Stimulated activated CD4-positive, alpha-beta T cell treated with anti-CD3 and anti-CD28 coated beads, Interleukin-15, amount 100 ng/mL, for 1 hour (primary cell): ENCODE measurements at places on chromosomes 7 and 10.

DNA sequence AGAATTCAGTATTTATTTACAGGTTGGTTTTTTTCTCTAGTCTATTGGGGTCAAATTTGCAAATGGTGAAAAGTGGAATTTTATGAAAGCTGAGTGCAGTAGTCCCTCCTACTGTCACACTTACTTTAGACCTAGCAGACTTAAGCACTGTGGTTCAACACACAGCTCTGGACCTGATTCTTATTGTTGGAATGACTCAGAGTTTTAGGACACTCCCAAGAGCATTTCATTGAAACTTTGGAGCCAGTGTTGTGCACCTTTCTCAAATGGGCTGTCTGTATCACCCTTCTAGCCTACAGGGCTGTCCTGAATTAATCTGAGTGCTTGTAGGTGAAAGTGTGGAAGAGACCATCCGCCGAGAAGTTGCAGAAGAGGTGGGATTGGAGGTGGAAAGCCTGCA, 16.1 kb downstream of the NUDT13 start:
- DNase-seq = no peak

GRCh38 chr10:14571866-14572507, 202.7 kb downstream of the FAM107B start:
- DNase-seq = no peak

- DNase-seq = no peak
Measured at GRCh38 chr10:22658745-22659410, 55.5 kb downstream of the PIP4K2A start.

- DNase-seq = no peak
Measured at GRCh38 chr10:73865107-73865458, 9.3 kb downstream of the CAMK2G start.

- DNase-seq = no peak
Measured at GRCh38 chr7:47893238-47893637, 55.0 kb downstream of the PKD1L1 start.

GRCh38 chr10:36765782-36766414, 359.5 kb upstream of the ANKRD30A start:
- no peak for DNase-seq

- DNase-seq = no peak
Measured at GRCh38 chr10:63582690-63583089, 61.5 kb downstream of the REEP3 start.

DNA sequence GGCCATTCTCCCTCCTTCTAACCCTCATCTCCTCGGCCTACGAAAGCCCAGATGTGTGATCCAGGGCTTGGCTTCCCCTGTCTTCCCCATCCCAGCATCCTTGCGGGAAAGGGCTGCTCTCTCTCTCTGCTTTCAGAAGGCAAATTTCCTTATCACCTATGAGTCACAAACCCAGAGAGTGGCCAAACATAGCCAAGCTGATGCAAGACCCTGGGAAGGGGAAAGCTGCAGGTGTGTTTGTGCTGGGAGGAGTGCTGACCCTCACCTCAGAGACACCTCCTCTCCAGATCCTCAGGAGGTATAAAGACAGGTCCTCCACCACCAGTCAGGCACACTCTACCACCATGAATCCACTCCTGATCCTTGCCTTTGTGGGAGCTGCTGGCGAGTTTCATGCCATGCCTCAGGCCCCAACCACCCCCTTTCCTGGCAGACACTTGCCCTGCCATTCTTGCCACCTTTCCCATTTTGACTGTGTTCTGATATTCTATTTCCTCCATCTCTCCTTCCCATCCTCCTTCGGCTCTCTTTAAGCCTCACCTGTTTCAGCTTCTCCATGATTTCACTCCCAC, 10.6 kb upstream of the PRSS2 start:
- no peak for DNase-seq

DNA sequence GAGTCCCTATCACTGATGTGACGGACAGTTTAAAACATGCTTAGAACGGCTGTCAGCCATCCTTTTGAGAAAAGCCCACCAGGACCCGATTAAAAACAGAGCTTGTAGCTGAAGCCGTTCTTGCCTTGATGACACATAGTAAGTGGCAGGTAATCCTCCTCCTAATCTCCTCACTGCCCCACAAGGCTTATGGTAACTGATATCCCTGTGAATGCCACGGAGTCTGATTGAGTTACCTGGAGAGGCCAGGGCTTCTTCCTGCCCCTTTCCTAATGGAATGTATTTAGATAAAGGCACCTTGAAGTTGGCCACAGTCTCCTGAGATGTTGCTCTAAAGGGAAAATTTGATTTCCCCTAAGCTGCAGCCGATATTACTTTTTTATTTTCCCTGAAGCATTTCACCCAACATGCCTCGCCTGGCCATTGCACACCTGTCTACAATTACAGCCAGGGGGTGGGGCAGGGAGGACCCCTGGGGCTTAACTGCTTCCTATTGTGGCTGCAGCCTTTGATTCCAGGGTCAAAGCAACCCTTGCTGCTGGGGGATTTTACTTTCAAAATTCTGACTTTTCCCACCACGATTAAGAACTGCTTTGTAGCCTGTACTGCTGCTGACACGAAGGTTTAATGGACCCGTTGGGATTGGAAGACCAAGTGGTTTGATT, 169.0 kb upstream of the GPR26 start:
- DNase-seq = no peak

DNA sequence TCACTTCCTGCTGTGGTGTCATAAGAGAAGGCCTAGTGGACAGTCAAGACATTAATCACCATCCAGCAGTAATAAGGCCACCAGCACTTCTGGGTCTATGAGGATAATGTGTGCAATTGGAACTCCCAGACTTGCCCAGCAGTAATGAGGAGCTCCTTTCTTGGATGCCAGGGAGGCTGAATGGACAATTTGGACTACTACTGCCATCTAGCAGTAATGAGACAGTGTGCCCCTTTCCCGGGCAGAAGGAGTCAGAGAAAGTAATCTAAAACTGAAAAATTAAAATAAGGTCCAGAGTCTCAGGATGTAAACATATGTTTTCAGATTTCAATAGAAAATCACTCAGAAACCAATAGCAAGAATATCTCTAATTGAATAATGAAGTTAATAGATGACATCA, 400.4 kb downstream of the CDC14C start:
- DNase-seq = no peak

GRCh38 chr7:23018750-23019149, 4.8 kb upstream of the HYCC1 start:
- DNase-seq = no peak

- DNase-seq = no peak
Measured at GRCh38 chr7:952548-953441, 1.7 kb downstream of the ADAP1 start.

DNA sequence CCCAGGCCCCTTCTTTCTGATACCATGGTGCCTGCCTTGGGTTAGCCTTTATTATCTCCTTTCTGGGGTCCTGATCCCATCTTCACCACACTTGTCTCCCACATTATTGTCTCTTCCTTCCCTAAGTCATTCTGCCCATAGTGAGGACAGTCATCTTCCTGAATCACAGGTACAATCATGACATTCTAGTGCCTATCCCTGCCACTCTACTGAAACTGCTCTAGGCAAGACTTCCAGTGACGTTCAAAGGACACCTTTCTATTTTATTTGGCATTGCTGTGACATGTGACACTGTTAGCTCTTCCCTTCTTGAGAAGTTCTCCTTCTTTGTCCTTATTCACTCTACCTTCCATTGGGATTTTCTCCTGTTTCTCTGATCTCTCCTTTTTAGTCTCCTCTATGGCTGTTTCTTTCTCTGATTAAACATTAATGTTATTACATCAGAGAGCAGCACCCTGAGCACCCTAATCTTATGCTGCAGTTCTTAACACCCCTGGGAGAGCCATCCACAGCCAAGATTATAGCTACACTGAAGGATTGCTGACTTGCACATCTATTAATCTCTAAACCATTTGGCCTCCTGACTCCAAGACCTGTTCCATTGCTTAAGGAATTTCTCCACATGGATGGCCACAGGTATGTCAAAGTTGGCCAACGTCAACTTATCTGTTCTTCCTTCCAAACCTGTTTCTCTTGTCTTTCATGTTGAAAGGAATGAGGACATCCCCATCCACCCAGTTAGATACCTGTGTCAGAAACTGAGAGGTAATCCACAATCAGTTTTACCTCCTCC, 10.9 kb downstream of the MACC1 start:
- DNase-seq = no peak

DNA sequence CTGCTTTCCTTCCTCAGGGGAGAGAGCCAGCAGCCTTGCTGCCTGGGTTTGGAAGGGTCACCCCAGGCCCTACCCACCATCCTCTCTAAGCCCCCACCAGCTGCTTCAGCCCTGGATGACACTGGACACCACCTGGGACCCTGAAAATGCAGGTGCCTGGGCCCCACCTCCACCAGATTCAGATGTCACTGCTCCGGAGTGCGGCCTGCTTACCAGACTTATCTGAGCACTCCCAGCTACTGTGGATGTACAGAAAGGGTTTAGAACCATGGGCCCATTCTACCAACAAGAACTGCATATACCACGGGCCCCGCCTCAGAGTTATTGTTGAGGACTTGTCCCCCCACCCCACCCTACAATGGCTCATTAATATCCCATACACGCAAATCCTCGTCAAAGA, 172.3 kb downstream of the PTPRN2 start:
- no peak for DNase-seq

DNA sequence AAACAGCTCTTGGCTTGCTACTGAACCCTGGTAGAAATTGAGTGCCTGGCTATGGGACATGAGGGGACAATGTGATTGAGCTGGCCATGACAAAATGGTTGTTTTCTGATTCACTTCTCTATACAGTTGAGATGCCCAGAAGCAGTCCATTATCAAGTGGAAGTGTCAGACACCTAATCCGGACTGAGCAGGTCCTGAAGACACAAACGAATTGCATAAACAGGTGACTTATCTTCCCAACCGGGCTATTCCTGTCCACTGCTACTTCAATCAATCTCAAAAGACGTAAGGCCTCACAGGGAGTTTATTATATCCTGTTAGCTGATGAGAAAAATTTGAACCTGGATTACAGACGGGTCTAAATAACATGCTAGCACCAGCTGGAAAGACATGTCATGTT, 105.5 kb upstream of the WAC start:
- DNase-seq = no peak

- no peak for DNase-seq
Measured at GRCh38 chr10:123808286-123808685, 83.3 kb downstream of the CPXM2 start.

DNA sequence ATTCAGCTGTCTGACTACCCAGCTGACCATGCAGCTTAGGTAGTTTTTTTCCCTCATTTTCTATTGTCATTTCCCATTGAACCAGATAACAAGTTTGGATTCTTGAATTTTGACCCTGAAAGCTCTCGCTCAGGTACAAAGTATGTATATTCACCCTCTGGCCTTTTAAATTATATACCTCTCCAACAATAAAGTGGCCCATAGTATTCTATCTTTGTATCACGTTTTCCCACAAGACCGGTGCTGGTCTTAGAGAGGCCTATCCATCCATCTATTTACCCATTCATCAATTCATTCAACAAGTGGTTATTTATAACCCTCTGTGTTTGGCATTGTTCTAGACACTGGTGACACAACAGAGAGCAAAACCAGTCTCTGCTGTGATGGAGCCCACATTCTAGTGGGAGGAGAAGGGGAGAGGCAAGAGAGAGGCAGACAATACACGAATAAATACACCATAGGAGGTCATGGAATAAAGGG, 35.2 kb upstream of the NPSR1 start:
- no peak for DNase-seq

GRCh38 chr7:44062180-44062902, 3.0 kb downstream of the PGAM2 start:
- DNase-seq = no peak

GRCh38 chr10:125206623-125207022, 46.3 kb upstream of the CTBP2 start:
- DNase-seq = no peak

DNA sequence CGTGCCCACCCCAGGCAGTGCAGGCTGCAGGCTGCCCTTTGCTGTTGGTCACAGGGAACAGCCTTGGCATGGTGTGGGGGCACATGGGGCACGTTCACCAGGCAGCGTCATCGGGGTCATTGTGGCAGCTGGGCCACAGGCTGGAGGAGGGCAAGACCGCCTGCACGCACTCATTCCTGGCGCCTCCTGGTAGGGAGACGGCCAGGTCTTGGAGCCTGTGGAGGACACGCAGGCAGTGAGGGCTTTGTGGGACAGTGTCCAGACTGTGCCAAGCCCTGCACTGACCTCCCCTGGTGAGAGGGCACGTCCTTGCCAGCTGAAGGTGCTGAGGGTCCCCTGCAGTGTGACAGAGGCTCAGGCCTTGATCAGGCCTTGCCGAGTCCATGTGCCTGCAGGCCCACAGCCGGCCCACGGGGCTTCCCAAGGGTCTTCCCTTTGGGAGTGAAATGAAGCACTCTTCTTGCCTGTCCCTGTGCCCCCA, 76.4 kb downstream of the NKX6-2 start:
- no peak for DNase-seq

DNA sequence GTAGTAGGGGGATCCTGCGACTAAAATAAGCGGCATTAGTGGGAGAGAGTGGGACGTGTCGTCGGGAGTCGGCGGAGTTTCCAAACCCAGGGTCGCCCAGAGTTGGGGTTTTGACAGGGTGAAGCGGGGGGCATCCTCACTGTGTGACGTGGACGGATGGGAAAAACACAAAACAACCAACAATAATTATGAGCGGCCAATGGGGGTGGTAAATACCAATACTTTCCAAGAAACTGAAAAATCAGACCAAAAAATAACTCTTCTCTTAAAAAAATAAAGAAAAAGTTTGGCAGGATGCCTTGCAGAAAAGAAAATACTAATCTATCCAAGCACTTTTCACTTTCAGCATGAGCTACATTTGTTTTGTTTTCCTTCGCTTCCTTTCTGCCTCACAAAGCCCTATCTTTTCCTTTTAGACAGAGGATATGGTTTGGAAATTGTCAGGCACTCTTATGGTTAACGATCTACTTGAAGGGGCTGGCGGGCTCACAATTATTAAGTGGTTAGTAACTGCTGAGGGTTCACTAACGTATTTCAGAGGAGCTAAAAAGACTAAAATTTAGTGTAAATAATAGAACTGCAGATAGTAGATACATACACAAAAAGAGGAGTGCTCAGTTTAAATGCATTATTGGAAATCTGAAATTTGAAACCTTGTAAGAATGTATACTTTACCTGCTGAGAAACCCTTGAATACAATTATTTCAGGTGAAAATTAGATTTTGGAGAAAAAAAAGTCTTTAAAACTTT, 802 bp upstream of the CDK6 start:
- no peak for DNase-seq

GRCh38 chr7:43193893-43194292, 81.4 kb downstream of the HECW1 start:
- DNase-seq = no peak

GRCh38 chr7:133642907-133643306, 390.0 kb downstream of the EXOC4 start:
- DNase-seq = no peak

DNA sequence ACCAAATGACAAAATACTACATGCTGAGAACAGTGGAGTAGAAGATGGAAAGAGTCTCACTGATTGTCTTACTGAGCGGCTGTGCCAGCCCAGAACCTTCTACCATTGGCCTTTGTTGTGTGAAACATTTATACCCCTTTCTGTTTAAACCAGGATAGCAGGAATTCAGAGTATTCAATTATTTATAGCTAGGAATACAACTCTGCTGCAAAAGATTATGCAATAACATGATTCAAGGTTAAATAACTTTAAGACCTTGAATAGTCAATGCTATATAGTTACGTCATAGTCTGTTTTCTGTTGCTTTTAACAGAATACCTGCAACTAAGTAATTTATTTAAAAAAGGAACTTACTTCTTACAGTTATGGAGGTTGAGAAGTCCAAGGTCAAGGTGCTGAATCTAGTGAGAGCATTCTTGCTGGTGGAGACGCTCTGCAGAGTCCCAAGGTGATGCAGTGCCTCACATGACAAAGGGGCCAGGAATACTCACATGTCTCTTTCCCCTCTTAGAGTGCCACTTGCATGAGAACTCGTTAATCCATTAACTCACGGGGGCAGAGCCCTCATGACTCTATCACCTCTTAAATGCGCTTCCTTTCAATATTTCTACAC, 371.8 kb downstream of the MDFIC start:
- DNase-seq = no peak
